SK-N-DZ (cell line): ENCODE measurements at places on chromosomes 5 and 9.
A peak's percentile ranks its signal among the peaks of the same experiment; 100 is the strongest.

GRCh38 chr5:93721071-93721470 lies 20.3 kb downstream of the POU5F2 start:
- no peak for DNase-seq

GRCh38 chr9:4923580-4924544 lies 61.2 kb upstream of the JAK2 start:
- no peak for DNase-seq

DNA sequence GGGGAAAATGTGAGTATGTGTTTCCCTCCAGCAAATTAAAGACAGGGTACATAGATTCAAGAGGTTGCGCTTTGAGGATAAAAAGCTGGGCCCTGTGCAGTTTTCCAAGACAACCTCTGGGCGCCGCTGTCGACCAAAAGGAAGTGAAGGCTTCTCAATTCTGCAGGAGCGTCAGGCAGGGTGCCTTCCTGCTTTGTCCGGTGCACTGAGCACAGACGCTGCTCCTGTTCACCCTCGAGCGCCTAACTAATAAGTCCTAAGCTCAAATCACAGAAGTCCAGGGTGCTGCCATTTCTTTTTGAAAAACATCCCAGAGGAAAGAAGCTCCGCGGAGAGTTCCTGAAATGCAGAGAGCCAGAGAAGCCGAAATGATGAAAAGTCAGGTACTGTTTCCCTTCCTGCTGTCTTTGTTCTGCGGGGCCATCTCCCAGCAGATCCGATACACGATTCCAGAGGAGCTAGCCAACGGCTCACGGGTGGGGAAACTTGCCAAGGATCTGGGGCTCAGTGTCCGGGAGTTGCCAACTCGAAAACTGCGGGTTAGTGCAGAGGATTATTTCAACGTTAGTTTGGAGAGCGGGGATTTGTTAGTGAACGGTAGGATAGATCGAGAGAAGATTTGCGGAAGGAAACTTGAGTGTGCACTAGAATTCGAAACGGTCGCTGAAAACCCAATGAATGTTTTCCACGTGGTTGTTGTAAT lies at the start of gene PCDHGB1:
Gene PCDHGB1, plus strand, starts transcription at position 183 of the 703 bp plus-strand sequence. Its CDS starts 162 bp downstream, at position 345.
- peak; percentile 45 for DNase-seq

GRCh38 chr5:114412510-114413171 lies 50.8 kb downstream of the KCNN2 start:
- no peak for DNase-seq

GRCh38 chr5:143933451-143933850 lies 121.5 kb downstream of the HMHB1 start:
- no peak for DNase-seq

GRCh38 chr5:15525703-15526275 lies 25.8 kb downstream of the FBXL7 start:
- DNase-seq = no peak

DNA sequence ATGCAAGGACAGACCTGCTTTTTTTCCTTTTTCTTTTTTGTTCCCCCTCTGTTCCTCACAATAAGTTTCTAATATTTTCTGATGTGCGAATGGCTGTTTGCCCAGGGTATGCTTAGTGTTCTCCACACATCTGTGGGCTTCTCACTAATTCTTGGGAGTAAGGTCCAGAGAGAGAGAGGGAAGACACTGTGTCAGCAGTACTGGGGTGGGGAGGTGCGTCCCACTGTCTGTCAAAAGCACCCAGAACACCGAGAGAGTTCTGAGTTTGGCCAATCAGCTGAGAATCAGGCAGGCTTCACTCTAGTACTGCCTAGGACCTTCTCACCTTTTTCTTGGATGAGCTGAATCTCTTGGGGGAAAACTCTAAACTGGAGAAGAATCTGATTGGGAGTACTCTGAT lies 61.8 kb downstream of the ELL2 start:
- no peak for DNase-seq

GRCh38 chr9:90929626-90930025 lies 128.0 kb downstream of the SYK start:
- DNase-seq = no peak
